ENCODE measurements at places on chromosomes 3 and 15. TPM values are rescaled to one million over a fixed set of nuclear protein-coding genes. Genes with fewer than 3 reads are reported as not detected.

GRCh38 chr15:63466378-63467192 lies 37.8 kb upstream of the USP3 start:
- DNase-seq = no peak

DNA sequence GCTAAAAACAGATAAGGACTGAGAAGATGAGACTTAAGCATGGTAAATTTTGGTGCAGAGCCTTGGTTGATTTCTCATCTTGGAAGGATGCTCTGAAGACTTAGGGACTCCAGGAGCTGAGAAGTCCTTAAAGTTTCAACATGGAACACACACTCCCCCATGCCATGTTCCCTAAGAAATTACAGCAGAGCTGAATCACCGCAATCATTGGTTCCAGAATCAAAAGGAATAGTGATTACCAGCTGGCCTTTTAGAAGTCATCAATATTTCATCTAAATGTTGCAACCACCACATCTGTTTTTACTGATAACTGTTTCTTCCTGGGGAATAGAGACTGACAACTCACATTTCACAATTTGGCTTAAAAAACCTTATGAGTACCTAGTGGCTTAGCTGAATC lies 229.3 kb downstream of the MINAR1 start:
- no peak for DNase-seq

GRCh38 chr3:63477494-63478129 lies 174.9 kb upstream of the SNTN start:
- no peak for DNase-seq

ANKRD63 gene
- not detected for polyA plus RNA-seq
